ENCODE measurements at places on chromosomes 2 and 18.
A peak's percentile ranks its signal among the peaks of the same experiment; 100 is the strongest.

DNA sequence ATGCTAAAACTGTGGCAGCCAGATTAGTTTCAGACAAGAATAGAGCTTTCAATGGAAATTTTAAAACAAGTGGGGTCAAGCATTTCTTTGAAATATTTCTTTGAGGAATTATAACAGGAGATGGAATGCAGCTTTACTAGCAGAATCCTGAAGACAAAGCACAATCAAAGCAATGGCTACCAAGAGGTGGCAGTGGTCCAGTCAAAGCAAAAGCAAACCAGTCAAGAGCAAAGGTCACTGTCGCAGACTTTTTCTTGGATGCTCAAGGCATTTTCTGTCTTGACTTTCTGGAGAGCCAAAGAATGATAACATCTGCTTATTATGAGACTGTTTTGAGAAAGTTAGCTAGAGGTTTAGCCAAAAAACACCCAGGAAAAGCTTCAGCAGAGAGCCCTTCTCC lies 351.2 kb upstream of the DLGAP1 start:
- DNase-seq = no peak

DNA sequence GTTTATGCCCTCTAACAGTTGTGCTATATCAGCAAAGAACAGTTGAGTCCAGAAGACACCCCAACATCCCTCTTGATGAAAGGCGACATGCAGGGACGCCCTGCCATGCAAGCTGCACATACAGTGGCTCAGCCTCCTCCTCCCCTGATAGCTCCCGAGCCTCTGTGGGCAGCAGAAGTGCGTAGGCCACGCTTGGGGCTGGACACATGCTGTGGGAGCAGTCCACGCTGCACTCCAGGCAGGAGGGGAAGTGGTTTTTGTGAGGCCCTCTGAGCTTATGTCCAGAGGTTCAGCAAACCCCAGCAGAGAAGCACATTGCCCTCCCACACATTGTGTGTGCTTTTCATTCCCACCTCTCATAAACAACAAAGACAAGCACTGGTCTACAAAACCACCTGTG lies 162.1 kb downstream of the SEPTIN10 start:
- DNase-seq = no peak

- no peak for DNase-seq
Measured at GRCh38 chr2:74740395-74740740, 86.3 kb downstream of the SEMA4F start.

- no peak for DNase-seq
Measured at GRCh38 chr2:46497766-46498165, 18.4 kb downstream of the TMEM247 start.

DNA sequence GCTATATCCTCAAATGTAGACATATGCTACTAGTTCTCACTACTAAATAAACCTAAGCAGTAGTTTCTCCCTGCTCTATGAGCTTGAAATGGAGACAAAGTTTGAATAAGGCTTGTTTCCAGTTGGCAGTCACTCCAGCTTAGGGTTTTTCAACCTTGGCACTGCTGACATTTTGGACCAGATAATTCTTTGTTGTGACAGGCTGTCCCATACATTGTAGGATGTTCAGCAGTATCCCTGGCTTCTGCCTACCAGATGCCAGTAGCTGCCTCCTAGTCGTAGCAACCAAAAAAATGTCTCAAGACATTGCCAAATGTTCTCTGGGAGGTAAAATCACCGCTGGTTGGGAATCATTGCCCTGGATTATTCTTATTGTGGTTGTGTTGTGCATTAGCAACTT lies 182.7 kb upstream of the PARD3B start:
- DNase-seq = no peak

GRCh38 chr18:31101183-31102024 lies 817 bp downstream of the DSC2 start:
- no peak for DNase-seq

DNA sequence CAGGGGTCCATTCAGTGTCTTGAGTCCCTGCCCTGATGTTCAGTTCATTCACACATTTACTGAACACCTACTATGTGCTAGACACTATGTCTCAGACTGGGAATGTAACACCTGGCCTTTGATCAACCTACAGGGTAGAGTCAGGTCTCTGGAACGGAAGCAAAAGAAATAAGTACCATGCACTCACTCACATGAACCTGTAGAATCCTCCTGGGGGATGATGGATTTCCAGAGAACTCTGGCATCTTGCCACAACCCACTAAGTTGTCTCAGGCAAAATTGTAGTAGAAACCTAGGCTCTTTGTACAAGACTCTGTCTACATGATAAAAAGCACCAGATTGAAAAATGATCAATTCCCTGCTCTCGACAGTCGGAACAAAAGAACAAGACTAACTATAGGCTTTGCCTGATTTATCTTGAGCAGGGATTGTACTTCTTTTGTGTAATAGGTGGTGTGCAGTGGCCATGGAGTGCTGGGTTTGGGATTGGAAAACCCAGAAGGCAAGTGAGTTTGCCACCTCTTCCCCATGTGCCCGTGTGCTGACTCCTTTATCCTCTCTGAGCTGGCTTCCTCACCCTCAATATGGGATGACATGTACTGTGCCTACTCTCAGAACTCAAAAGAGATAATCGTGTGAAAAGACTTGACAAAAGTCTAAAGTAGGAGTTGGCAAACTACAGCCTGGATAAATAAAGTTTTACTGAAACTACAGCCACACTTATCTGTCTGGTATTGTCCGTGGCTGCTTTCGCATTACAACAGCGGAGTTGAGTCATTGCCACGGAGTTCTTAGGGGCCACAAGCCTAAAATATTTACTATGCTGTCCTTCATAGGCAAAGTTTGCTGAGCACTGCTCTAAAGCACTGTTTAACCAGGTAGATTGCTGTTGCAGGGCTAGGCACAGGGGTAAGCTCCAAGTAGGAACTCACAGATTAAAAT lies 4.4 kb downstream of the CAPN14 start:
- no peak for DNase-seq

DNA sequence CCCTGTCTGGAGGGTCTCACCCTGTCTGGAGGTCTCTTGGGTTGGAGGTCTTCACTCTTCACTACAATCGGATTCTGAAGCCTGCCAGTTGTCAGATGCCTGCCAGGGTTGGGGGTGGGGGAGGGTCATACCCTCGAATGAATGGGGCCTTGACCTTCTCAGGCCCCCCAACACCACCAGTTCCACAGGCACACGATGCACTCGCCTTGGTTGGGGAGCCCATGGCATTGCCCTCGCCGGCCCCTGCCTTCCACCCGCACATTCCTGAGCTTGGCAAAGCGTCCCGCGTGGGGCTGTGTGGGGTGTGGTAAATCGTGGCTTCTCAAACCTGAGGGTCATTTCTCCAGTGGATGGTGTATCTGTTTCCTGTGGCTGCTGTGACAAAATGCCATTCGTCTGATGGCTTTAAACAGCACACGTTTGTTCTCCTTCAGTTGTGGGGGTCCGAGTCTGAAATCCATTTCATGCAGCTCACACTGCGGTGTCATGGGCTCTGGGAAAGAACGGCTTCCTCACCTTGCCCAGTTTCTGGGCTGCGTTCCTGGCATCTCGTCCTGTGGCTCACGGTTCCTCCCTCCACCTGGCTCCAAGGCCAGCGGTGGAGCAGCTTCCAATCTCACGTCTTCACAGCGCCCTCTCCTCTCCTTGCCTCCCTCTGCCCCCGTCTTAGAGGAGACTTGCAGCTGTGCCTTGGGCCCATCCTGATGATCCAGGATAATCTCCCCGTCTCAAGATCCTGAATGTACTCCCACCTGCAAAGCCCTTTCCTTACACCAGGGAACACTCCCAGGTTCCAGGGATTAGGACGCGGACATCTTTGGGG lies 38.0 kb upstream of the HPCAL1 start:
- DNase-seq = no peak

DNA sequence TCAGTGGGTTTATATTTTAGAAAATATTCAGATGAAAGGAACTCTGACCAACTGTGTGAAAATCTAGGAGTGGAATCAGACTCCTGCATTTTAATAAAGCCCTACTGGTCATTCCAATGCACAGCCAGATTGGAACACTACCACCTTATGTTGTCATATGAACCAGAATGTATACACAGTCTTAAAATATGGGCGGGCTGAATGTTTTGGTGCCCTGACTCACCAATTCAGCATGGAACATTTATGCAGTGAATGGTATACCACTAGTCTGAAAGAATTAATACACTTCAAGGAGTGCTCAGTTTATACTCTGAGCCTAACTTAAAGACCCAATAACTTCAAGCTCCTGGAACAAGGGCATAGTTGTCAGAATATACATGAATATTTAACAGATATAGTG lies 280.9 kb upstream of the TCF4 start:
- no peak for DNase-seq

- no peak for DNase-seq
Measured at GRCh38 chr2:191933307-191934105, 86.6 kb upstream of the CAVIN2 start.

DNA sequence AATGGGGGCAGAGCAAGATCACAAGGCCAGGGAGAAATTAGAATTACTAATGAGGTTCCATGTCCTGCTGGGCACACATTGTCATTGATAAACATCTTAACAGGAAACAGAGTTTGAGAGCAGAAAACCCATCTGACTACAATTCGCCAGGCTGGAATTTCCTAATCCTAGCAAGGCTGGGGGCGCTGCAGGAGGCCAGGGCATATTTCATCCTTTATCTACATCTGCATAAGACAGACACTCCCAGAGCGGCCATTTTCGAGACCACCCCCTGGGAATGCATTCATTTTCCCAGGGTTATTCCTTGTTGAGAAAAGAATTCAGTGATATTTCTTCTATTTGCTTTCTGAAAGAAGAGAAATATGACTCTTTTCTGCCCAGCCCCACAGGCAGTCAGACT lies 152.7 kb downstream of the SUCLG1 start:
- DNase-seq = no peak

DNA sequence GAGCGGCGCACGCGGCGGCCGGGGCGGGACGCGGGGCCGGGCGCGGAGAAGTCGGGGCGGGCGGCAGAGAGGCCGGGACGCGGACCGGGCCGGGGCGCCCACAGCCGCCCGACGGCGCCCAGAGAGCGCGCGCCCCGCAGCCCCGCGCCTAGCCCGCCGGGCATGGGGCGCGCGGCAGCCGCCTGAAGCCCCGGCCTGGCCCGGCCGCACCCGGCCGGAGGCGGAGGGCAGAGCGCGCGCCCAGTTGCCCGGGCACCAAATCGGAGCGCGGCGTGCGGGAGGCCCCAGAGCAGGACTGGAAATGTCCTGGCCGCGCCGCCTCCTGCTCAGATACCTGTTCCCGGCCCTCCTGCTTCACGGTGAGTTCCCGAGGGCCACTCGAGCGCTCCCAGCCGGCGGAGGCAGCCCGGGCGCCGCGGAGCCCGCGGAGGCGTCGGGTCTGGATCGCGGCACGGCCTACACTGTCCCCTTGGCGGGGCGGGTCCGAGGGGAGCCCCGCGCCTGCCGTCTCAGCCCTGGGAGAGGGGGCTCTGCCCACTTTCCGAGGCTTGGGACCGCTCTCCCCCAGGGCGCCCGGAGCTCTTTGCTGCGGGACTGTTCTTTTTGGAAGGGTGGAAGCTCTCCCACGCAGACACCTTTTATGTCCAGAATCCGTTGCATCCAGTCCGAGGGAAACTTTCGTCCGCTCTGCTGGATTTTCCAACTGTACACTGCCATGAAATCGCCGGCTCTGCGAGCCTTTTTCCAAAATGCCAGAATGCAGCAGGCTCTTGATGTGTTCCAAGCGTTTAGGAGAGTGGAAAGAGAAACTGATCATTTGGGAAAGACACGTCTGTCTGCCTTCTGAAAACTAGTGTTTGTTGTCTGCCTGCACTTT lies 484 bp downstream of the APCDD1 start:
- no peak for DNase-seq

DNA sequence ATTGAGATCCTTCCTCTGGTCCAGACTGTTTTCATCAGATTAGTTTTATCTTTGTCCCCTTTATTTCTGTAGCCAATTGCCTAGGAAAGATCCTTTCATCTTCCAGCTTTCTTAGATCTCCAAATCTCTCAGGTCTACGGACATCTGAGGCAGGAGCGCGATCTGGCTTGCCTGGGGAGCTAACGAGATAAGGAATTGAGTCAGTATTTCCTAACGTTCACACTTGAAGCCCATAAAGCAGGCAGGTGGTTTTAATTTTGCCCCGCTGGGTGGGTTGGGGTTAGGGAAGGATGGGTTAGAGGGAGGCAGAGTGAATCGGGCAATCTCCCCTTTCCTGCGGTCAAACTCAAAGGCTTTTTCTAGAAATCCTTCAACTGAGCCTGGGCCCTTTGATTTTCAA lies 727 bp upstream of the TTLL4 start:
- DNase-seq = no peak

DNA sequence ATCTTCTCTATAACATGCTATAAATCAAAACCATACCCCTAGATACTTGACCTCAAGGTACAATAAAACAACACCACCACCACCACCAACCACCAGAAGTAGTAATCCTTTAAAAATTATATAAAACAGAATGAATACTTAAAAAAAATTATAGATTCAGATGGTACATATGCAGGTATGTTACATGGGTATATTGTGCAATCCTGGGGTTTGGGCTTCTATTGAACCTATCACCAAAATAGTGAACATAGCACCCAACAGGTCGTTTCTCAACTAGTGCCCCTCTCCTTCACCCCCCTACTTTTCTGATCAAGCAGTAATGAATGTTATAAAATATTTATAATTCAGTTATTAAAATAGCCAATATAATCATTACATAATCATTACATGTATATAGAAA lies 71.1 kb upstream of the CHN1 start:
- no peak for DNase-seq

GRCh38 chr2:161905389-161906046 lies 168.5 kb downstream of the DPP4 start:
- no peak for DNase-seq

GRCh38 chr2:111948832-111949231 lies 50.4 kb downstream of the MERTK start:
- no peak for DNase-seq

- no peak for DNase-seq
Measured at GRCh38 chr2:43905371-43905803, 66.6 kb downstream of the ABCG8 start.

DNA sequence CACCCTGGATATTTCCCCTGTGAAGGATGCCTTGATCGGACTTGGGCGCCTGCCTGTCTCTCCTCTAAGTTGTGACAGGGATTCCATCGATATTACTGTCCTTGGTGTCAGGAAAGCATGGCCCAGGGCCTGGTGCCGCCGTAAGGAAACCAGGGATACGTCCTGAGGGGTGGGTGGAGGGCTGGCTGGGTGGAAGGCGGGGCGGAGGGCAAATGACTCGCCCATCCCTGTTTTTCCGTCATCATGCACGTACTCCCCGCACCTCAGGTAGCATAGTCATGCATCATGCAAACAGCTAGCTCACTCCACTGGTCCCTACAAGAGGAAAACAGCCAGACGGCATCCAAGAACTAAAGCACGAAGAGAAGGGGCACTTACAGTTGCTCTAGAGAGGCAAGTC lies 57.1 kb downstream of the PXDN start:
- DNase-seq = no peak

- peak; percentile 5 for DNase-seq
Measured at GRCh38 chr2:41194230-41194629, 742.3 kb upstream of the SLC8A1 start.

GRCh38 chr18:32442575-32442974 lies 28.1 kb downstream of the GAREM1 start:
- DNase-seq = no peak

DNA sequence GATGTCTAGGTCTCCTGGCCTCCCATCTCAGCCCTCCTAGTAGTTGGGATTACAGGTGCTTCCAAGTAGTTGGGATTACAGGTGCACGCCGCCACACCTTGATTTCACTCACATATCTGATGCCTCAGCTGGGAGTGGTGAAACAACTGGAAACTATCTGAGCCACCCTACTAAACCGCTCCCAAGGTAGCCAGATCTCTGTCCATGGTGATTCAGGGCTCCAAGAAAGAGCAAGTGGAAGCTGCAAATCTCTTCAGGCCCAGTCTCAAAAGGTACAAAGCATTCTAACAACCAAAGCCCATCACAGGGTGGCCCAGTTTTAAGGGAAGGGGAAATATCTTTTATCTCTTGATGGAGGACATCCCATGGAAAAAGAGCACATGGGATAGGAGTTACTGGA lies 19.0 kb downstream of the C1GALT1C1L start:
- no peak for DNase-seq

Measured in amniotic stem cell (primary cell).